ENCODE measurements at places on chromosomes 5 and 9. TPM values are rescaled to one million over a fixed set of nuclear protein-coding genes. Genes with fewer than 3 reads are reported as not detected.

- no peak overlapping the region for H3K4me3 ChIP-seq
- peaks cover 23% of the 10 kb centered on the region for H3K36me3 ChIP-seq
- DNase-seq = peak; percentile 38
Measured at GRCh38 chr9:87812375-87813118, 70.1 kb upstream of the SPATA31E1 start.

GRCh38 chr9:12798066-12798770 is 23.4 kb downstream of the LURAP1L start:
- H3K4me3 ChIP-seq = peak overlapping the region; percentile 72
- H3K36me3 ChIP-seq = peaks cover 20% of the 10 kb centered on the region
- DNase-seq = peak; percentile 29
- H3K27me3 ChIP-seq = peaks cover 10% of the 10 kb centered on the region
- H3K4me1 ChIP-seq = peaks cover 56% of the 10 kb centered on the region

DNA sequence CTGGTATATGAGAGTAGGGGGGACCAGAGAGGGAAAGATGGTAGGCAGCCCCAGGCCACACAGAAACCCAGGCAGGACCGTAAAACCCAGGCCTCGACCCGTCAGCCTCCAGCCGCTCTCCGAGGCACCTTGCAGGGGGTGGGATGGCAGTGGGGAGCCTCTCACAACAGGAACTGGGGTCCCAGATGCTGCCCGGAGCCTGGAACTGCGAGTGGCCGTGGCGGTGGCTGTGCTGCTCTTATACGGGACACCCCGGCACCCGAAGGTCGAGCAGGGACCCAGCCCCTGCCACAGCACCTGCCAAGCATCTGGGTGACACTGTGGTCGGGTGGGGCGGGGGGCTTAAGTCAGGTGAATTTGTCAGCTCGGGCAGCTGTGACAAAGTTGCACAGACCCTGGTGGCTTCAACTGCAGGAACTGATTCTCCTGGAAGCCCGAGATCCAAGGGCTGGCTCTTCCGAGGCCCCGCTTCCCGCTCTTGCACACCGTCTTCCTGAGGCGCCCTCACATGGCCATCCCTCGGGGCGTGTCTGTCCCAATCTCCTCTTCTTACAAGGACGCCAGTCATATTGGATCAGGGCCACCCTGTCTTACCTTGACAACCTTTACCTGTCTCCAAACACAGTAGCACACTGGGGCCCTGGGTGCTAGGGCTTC is 47.6 kb upstream of the EGFL7 start:
- H3K4me1 ChIP-seq = peaks cover 1% of the 10 kb centered on the region
- H3K27me3 ChIP-seq = no peaks in the 10 kb centered on the region
- no peaks in the 10 kb centered on the region for H3K36me3 ChIP-seq
- no peak for DNase-seq

DNA sequence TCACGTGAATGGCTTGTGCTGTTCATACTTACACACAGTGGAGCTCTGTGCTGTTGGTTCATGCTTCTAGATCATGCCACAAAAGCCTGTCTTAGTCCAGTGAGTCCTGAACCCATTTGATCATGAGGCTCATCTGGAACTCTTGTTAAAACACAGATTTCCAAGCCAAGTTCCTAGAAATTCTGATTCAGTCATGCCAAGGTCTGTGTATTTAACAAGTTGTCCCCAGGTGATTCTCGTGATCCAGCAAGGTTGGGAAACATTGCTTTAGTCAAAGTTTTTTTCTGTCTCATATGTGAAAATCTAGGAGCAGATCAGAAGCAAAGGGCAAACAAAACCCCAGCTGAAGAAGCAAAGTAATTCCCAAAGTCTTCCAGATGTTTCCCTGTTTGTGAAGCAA is 112.5 kb upstream of the GAS1 start:
- H3K4me3 ChIP-seq = no peak overlapping the region
- H3K27me3 ChIP-seq = peaks cover 4% of the 10 kb centered on the region
- no peak for DNase-seq
- peaks cover 14% of the 10 kb centered on the region for H3K36me3 ChIP-seq

ABLIM3 gene
- 19.0 TPM for total RNA-seq

- no peak overlapping the region for H3K4me3 ChIP-seq
- no peaks in the 10 kb centered on the region for H3K27me3 ChIP-seq
- H3K27ac ChIP-seq = no peak overlapping the region
- DNase-seq = no peak
Measured at GRCh38 chr5:100479079-100479688, 56.0 kb upstream of the FAM174A start.

DNA sequence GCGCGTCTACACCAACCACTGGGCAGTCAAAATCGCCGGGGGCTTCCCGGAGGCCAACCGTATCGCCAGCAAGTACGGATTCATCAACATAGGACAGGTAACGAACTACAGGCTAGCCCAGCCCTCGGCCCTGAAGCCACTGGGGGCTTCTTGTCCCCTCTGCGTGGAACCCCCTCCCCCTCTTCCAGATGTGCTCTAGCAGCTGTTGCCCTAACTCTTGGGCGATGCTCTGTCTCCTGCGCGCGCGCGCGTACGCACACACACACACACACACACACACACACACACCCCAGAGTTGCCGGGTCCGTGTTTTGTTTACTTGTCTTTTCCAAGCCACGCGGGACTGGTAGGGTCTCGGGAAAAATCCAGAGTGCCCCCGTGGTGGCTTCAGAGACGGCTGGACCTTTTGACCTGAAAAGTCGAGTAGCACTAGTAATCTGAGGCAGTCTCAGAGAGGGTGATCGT is 836 bp downstream of the PCSK5 start:
- DNase-seq = peak; percentile 24
- H3K36me3 ChIP-seq = no peaks in the 10 kb centered on the region
- H3K27ac ChIP-seq = peak overlapping the region; percentile 70
- peak overlapping the region; percentile 97 for H3K4me3 ChIP-seq

DNA sequence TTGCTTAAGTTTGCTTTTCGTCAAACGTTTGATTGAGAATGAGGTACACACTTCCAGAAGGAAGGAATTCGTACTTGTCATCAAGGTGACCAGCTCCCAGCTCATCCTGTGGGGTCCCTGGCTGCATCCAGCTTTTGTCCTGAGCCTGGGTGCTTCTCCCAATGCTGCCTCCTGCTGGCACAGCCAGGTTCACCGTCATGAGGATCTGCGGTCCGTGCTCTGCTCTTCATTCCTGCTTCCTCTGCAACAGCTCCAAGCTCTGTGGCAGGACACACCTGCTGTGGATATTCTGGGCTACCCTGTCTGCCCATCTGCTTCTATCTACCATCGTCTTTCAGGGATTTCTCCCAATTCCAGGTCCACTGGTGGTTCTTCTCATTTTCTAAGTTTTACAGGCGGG is 13.3 kb upstream of the UBE2QL1 start:
- peak; percentile 74 for DNase-seq
- H3K4me1 ChIP-seq = no peaks in the 10 kb centered on the region
- no peaks in the 10 kb centered on the region for H3K36me3 ChIP-seq
- H3K27ac ChIP-seq = no peak overlapping the region
- peaks cover 2% of the 10 kb centered on the region for H3K27me3 ChIP-seq
- H3K4me3 ChIP-seq = no peak overlapping the region

SLC2A6 gene
- total RNA-seq = 104 TPM

GRCh38 chr5:52767766-52768480 is 19.8 kb upstream of the ITGA1 start:
- no peak overlapping the region for H3K4me3 ChIP-seq
- H3K27ac ChIP-seq = no peak overlapping the region
- no peaks in the 10 kb centered on the region for H3K27me3 ChIP-seq
- H3K4me1 ChIP-seq = no peaks in the 10 kb centered on the region
- no peak for DNase-seq

DNA sequence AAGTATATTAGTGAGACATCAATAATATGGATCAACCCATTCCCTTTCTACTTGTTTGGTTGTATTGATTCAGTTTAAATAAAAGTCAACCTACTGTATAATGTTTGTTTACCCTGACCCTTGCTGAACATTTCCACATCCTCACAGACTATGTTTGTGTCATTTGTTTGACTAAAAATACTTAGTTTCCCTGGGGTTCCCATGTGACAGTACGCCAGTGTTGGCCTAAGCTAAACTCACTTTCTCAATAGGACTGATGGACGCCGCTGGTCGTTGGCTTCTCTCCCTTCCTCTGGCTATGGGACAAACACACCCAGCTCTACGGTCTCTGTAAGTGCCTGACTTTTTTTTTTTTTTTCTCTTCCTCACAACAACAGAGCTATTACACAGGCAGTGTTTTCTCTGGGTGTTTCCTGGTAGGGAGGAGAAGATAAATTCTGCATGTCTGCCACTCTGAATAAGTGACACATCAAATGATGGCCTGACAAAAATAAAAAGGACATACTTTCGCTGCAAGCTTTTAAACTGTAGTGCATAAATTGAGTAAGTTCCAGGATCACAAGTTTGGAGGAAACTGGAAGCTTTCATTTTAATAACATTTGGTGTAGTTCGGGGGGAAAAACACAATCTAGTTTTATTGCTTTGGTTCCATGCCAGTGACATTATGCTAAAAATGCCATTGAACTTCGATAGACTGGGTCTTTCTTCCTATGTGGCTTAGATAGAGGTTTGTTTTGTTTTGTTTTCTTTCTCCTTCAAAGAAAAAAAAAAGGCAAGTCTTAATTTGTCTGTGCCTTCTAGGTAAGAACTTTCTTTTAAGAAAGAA is 101.0 kb downstream of the CD180 start:
- DNase-seq = no peak
- peaks cover 3% of the 10 kb centered on the region for H3K27me3 ChIP-seq
- no peak overlapping the region for H3K27ac ChIP-seq
- no peaks in the 10 kb centered on the region for H3K36me3 ChIP-seq

DNA sequence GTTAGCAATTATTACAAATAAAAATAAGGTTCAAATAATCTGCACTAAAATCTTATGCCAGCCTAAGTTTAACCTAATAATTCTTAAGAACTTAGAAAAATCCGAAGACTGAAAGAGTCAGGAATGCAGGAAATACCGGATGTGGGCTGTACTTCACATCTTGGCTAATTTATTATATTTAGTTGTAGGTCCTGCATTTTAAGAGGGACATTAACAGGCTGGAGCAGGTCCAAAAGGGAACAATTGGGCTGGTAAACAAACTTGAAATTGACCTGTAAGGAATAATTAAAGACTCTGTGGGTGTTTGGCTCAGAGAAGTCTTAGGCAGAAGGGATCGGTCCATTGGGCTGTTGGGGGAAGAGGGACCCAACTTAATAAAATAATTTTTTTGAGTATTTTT is 18.4 kb downstream of the GLRA1 start:
- no peak overlapping the region for H3K4me3 ChIP-seq
- no peak overlapping the region for H3K27ac ChIP-seq
- no peaks in the 10 kb centered on the region for H3K36me3 ChIP-seq
- peaks cover 4% of the 10 kb centered on the region for H3K27me3 ChIP-seq
- no peak for DNase-seq
- H3K4me1 ChIP-seq = peaks cover 1% of the 10 kb centered on the region

GRCh38 chr5:116386633-116387032 is 188.0 kb downstream of the SEMA6A start:
- H3K4me3 ChIP-seq = no peak overlapping the region
- peaks cover 58% of the 10 kb centered on the region for H3K4me1 ChIP-seq
- peaks cover 14% of the 10 kb centered on the region for H3K27me3 ChIP-seq
- no peaks in the 10 kb centered on the region for H3K36me3 ChIP-seq
- no peak for DNase-seq
- H3K27ac ChIP-seq = no peak overlapping the region

FAXDC2 gene
- 0.66 TPM for total RNA-seq

DNA sequence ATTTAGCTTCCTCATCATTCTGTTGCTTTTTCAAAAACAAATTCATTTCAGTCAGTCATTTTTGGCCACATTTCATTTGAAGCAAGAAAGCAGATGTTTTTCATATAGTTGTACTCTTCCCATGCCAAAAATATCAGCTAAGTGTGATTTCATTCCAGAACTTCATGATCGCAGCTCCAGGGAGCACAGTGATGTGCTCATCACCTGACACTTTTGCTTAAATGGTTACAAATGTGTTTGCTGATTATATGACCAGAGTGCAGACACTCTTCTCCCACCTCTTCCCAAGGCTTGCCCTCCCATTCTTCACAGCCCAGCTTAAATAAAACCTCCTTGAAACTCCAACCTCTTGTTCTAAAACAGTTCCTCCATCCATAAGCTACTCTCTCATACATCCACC is 32.6 kb downstream of the GABRB2 start:
- no peak for DNase-seq
- no peaks in the 10 kb centered on the region for H3K27me3 ChIP-seq
- H3K36me3 ChIP-seq = no peaks in the 10 kb centered on the region
- no peaks in the 10 kb centered on the region for H3K4me1 ChIP-seq
- no peak overlapping the region for H3K4me3 ChIP-seq

CARTPT gene
- total RNA-seq = not detected

DNA sequence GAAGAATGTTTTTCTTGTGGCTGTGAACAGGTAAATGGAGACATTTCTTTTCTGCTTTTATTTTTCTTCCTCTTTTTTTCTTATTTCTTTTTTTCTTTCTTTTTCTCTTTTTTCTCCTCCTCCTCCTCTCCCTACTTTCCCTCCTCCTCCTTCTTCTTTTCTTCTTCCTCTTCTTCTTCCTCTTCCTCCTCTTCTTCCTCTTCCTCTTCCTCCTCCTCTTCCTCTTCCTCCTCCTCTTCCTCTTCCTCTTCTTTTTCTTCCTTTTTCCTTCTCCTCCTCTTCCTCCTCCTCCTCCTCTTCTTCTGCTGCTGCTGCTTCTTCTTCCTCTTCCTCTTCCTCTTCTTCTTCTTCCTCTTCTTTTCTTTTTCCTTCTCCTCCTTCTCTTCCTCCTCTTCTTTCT is 65.3 kb upstream of the NTRK2 start:
- no peak overlapping the region for H3K27ac ChIP-seq
- H3K4me1 ChIP-seq = peaks cover 4% of the 10 kb centered on the region
- H3K4me3 ChIP-seq = no peak overlapping the region
- peaks cover 4% of the 10 kb centered on the region for H3K36me3 ChIP-seq
- DNase-seq = no peak

Data from glutamatergic neuron (in vitro differentiated cells).